ENCODE measurements at places on chromosomes 7 and 10. TPM values are rescaled to one million over a fixed set of nuclear protein-coding genes. Genes with fewer than 3 reads are reported as not detected.
A peak's percentile ranks its signal among the peaks of the same experiment; 100 is the strongest.

The IFIT3 gene
- 8.6 TPM for polyA plus RNA-seq

The UPK3BL1 gene
- 32.2 TPM for polyA plus RNA-seq

The GLCCI1 gene
- polyA plus RNA-seq: 28.8 TPM

The LIPF gene
- not detected for polyA plus RNA-seq

The TRAPPC14 gene
- 18.5 TPM for polyA plus RNA-seq

The CFAP69 gene
- polyA plus RNA-seq: 1.7 TPM

The EIF3A gene
- polyA plus RNA-seq: 53.2 TPM

The TMEM184A gene
- polyA plus RNA-seq: 24.7 TPM

The ZPBP gene
- not detected for polyA plus RNA-seq

The C10orf90 gene
- polyA plus RNA-seq: not detected

The SPDYE6 gene
- 1.0 TPM for polyA plus RNA-seq

The H2BK1 gene
- polyA plus RNA-seq: not detected

The ERVW-1 gene
- 0.23 TPM for polyA plus RNA-seq

DNA sequence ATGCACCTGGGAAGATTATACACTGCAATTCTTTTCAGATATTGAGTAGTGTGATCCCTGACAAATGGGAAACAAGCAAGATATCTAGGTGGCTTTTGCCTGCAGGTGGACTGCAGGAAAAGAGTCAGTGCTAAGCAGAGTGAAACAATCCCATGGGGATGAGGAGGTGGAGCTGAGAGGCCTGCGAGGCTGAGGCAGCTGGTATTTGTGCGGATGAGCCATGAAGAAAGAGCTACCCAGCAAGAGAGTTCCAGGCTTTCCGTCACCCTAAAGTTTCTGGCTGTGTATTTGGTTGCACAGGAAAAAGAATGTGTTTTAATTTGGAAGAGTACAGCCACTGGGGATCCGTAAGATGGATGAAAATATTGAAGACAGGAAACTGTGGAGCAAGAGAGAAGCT, 714.1 kb upstream of the COBL start:
- no peak for DNase-seq

GRCh38 chr7:134710854-134711624, 64.4 kb downstream of the BPGM start:
- peak; percentile 34 for DNase-seq

- no peak for DNase-seq
Observed at GRCh38 chr10:114319406-114320248, 80.6 kb downstream of the VWA2 start.

- no peak for DNase-seq
Observed at GRCh38 chr7:155458878-155459699, 1.2 kb downstream of the EN2 start.

DNA sequence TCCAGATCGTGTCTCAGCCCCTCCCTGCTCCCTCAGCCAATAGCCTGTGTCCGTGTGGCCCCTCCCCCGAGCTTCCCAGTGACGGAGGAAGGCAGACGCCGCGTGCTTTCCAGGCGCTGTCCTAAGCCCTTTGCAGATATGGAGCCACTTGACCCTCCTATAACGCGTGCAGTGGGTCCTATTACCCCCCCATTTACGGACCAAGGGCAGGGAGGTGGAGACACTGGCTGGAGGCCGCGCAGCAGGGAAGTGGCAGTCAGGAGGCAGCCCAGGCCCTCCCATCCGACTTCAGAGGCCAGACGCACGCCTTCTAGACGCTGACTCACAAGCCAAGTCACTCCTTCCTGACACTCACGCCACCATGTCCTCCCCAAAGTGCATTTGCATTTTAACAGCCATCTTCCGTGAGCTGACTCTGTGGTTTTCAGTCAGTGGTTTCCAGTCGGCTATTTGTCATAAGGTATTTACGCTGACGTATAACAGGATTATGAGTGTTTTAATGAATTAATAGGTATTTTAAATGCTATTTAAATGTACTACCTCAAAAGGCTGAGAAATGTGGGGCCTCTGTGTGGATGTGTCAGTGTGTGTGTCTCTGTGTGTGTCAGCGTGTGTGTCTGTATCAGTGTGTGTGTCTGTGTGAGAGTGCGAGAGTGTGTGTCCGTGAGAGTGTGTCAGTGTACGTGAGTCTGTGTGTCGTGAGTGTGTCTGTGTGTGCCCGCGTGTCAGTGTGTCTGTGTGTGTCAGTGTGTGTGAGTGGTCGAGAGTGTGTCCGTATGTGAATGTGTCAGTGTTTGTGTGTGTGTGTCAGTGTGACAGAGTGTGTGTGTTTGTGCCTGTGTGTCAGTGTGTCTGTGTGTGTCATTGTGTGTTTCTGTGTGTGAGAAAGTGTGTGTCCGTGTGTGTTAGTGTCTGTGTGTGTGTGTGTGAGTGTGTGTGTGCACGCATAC, 92.0 kb upstream of the INSIG1 start:
- peak; percentile 51 for DNase-seq

GRCh38 chr10:112442063-112442462, 4.7 kb downstream of the ZDHHC6 start:
- DNase-seq: no peak

DNA sequence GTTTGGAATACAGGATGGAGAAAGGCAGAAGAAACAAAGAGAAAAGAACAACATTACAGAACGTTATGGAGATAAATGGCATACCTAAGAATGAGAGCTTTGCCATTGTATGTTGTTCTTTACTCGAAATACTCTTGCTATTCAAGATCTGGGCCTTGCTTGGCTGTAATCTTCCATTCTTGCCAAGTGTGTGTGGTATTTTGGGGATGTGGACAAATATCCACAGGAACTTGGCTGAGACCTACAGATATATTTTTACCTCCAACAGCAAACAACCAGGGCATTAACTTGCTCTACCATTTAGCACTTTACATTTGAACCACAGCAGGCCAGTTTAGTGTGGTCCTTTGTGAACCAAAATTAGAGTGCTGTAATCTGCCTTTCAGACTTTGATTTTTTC, 76.3 kb downstream of the DKK1 start:
- DNase-seq: no peak

- DNase-seq: no peak
Observed at GRCh38 chr10:43076311-43076875, 476 bp upstream of the RET start.

GRCh38 chr10:52871191-52871843, 98.7 kb upstream of the MBL2 start:
- DNase-seq: no peak

DNA sequence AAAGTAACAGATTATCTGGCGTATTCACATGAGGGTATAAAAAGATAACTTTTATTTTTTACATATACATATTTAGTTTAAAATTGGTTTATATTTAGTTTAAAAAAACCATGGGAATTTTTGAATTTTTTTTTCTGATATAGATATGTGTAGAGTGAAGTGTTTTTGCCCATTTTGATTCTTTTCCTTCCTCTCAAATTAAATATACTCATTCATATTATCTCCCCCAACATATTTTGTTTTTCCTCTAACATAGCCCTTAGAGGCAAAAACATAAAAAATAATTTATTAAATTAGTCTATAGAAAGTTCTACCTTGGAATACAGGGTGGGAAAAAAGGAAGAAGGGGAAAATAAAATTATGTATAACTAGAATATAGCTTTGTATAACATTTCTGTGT, 137.7 kb downstream of the CPED1 start:
- DNase-seq: no peak

DNA sequence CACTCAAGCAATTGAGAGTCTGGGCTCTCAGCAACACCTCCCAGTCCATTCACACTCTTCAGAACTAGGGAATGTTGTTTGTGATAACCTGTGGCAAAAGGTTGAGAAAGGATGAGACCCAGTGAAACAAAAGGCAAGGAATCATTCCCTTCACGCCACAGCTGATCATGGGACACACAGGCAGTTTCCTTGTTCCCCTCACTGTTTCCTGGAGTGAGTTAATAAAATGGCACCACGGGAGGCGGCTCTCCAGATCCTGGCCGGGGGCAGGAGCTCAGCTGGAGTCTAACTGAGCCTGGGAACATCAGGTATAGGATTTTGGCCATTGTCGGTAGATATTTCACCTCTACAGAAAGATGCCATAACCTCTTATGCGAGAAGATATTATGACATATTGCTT, 107.3 kb upstream of the FAM171A1 start:
- DNase-seq: no peak

- no peak for DNase-seq
Observed at GRCh38 chr10:102960157-102960556, 42.1 kb downstream of the CNNM2 start.

DNA sequence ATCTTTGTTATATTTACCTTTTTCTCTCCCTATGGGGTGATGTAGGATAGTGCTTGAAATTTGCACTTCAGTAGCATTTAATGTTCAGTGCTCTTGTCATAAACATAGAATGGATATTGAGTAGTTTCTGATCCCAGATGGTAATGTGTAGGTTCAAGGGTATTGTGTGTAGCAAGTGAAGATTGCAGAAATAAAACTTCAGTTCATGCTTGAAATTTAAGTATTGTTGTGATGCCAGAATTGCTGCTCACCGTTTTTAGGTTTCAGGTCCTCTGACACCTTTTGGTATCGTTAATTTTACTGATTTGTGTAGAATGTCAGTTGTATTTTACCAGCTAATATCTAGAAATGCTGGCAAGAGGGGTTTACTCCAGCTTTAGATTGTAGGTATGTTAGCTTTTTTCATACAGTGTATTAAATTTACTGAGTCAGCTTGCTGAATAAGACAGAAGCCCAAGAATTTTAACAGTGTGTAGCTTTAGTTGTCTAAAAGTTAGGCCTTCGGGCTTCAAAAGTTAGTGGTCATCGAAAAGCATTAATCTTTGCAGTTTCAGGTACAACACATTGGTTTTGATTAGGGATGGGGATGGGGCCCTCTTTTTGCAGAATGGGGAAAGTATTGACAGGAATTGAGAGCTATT, 1.9 kb downstream of the PTEN start:
- DNase-seq: no peak

GRCh38 chr10:48450741-48451466, 144.4 kb downstream of the MAPK8 start:
- peak; percentile 3 for DNase-seq
